ENCODE measurements at places on chromosomes 6 and 20. TPM values are rescaled to one million over a fixed set of nuclear protein-coding genes. Genes with fewer than 3 reads are reported as not detected.

The MEI4 gene
- 0.21 TPM for total RNA-seq

The RAB32 gene
- total RNA-seq = 131 TPM

The PRDM13 gene
- total RNA-seq = not detected

The MANEA gene
- total RNA-seq = 9.0 TPM

The FLRT3 gene
- total RNA-seq = 3.3 TPM

The FOXS1 gene
- total RNA-seq = 5.9 TPM

The ATP5F1E gene
- 33.8 TPM for total RNA-seq

The TRIM15 gene
- total RNA-seq = not detected

The FAM83C gene
- not detected for total RNA-seq

The RNF144B gene
- 13.2 TPM for total RNA-seq

DNA sequence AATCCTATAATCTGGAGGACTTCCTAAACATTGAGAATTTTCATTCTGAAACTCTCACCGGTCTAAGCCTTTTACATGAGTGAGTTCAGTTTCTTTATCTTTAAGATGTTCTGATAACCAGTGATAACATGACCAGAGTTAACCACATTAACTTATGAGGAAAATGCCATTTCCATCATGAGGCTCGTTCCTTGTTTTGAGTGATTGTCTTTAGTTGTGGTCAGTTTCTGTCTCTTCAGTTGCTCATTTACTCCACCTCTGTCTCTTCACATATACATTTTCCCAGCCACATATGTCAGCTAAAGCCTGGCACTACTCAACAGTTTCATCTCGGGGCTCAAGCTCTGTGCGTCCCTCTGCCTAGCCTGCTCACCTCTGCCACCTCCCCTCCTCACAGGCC, 70.4 kb downstream of the JAG1 start:
- DNase-seq = no peak

DNA sequence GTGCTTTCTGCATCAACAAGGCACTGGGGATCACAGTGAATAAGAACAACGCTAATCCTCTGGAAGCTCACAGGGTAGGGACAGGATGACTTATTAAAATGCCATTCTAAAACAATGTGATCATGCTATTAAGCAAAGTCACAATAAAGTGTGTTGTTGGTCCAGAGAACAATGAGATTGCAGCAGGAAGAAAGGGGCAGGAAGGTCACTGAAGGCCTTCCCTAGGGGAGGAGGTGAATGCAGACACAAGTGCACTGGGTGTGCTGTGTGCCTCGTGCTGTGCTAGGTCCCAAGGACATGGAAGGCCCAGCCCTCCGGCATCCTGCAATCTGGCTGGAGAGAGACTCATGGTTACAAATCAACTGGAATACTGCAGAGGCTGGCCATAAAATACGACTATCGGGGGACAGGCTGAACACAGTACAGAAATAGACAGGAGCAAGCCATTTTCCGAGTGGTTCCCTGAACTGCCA, 55.7 kb downstream of the LYRM4 start:
- no peak for DNase-seq

- DNase-seq = no peak
Observed at GRCh38 chr6:39312912-39313525, 1.2 kb downstream of the KCNK17 start.

GRCh38 chr6:7163661-7164071, 55.9 kb downstream of the RREB1 start:
- no peak for DNase-seq

DNA sequence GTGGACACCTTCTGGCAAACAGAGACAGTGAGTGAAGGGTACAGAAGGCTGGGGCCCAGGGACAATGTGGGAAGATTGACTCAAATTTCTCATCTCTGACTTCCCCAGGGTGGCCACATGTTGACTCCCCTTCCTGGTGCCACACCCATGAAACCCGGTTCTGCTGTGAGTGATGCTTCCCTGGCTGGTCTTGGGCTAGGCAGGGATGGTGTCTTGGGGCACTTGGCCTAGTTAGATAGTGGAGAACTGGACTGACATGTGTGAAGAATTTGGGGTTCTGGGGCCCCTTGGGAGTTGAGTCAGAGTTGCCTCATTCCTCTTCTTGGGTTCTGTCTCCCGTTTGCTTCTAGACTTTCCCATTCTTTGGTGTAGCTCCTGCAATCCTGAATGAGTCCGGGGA, 34.2 kb downstream of the GSS start:
- no peak for DNase-seq

- DNase-seq = no peak
Observed at GRCh38 chr6:162630069-162630468, 97.5 kb downstream of the PRKN start.

DNA sequence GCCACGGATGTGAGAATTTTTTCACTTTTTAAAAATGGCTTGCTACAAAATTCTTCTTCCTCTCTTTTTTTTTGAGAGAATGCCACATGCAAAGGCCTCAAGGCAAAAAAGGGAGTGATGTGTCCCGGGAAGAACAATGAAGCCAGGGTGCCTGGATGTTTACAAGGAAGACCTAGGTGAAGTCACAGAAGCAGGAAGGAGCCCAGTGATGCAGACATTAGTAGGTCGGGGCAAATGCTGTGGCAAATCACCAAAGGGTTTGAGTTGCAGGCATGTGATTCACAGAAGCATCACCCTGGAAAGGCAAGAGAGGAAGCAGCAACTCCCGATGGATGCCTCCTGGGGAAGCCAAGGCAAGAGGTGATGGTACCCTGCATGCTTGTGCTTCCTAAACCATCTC, 46.8 kb downstream of the FARS2 start:
- no peak for DNase-seq

GRCh38 chr20:23331450-23332350, 18.9 kb upstream of the NXT1 start:
- no peak for DNase-seq

DNA sequence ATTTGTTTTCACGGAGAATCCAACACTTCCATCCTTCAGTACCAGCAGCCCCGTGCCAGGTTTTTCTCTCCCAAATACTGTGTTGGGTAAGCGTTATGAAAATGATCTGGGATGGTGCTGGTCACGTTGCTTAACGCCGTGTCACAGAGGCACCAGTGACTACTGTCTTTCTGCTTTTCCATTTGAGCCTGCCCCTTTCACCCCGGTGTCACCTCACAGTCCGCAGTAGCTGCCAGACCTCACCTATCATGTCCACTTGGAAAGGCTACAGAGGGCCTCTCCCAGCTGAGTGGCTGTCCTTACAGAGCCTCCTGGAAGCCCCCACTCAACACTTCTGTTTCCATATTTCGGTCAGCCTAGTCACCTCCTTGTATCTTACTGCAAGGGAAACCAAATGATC, 176.5 kb upstream of the ARID1B start:
- no peak for DNase-seq

GRCh38 chr20:47606983-47607613, 105.4 kb downstream of the NCOA3 start:
- peak; percentile 28 for DNase-seq

- no peak for DNase-seq
Observed at GRCh38 chr20:62104791-62105345, 17.4 kb upstream of the LSM14B start.

- no peak for DNase-seq
Observed at GRCh38 chr6:5202941-5203340, 57.8 kb downstream of the LYRM4 start.

- DNase-seq = no peak
Observed at GRCh38 chr20:25739615-25740320, 43.1 kb upstream of the ZNF337 start.

DNA sequence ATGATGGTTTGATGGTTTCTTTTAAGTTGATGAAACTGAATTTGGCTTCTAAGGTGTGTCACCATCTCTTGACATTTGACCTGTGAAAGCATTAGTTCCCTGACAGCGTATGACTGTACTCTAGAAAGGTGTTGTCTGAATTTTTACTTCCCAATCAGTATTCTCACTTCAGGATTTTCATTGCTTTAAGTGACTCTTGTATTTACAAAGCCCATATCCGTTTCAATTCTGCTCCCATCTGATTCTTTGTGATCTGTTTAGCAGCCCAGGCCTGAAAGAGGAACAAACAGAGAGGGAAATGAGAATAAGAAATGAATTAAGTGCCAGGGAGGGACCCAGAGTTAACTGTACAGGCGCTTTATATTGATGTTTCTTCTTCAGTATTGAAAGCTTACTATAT, 73.7 kb downstream of the FARS2 start:
- no peak for DNase-seq

DNA sequence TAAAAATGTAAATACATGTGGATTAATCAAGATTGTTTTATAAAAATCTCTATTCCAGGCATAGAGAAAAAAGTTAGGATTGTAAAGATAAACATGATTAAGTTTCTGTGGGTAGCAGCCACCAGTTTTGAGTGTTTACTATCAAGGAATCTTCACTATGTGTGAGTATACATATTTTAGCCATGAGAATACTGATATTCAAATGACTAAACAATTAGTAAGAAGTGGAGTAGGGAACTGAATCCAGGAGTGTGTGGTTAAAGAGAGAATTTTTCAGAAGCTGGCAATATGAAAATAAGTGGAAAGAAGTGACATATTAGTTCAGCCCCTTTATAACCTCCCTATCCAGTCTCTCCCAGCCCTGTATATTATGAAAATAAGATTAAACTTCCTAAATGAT, 10.3 kb downstream of the ELOVL2 start:
- no peak for DNase-seq

GRCh38 chr6:50717734-50718457, 4.6 kb downstream of the TFAP2D start:
- DNase-seq = no peak

DNA sequence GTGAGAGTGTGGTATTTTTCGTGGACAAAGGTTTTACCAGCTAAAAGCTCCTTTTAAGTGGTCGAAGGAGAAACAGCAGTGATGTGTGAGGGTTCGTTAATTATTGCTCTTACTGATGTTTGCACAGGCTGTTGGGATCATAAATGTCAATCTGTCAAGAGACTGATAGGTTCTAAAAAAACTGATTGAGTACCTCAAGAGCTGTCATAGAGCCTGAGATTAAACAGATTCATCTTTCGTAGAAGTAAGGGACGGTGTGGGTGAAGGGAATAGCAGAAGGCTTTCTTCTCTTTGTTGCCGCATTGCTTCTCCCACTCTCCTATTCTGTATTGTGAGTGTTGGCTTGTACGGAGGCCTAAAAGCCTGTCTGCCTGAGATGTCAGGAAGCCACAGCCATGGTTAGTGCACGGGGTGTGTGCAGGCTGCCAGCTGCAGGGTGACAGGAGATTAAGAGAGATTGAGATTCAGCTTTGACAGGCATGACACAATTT, 291.0 kb downstream of the ZFAND3 start:
- no peak for DNase-seq

DNA sequence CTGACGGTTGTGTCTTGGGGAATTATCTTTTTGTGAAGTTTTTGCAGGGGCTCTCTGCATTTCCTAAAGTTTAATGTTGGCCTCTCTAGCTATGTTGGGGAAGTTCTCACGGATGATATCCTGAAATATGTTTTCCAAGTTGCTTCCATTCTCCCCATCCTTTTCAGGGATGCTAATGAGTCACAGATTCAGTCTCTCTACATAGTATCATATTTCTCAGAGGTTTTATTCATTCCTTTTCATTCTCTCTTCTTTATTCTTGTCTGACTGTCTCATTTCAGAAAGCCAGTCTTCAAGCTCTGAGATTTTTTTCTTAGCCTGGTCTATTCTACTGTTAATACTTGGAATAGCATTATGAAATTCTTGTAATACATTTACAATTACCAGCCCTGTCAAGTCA, 61.3 kb downstream of the UNC5CL start:
- no peak for DNase-seq

DNA sequence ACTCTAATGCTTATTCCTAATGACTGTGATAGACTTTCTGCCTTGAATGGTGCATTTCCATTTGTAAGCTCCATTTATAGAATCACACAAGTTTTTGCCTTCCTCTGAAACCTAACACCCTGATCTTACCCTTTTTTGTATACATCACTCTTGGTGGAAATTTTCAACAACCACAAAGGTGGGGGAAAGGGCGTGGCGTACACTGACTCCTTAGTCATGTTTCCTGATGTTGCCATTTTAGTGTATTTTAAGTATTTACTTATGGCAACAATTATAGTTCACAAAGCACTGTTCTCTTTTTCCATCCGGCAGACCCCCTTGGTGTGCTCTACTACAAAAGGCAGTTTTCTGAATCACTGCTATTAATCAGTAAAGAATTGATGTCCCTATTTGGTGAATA, 92.0 kb downstream of the ATXN1 start:
- DNase-seq = no peak
